Stimulated activated CD4-positive, alpha-beta T cell treated with anti-CD3 and anti-CD28 coated beads, Interleukin-2, amount 100 ng/mL, for 4 hours (primary cell): ENCODE measurements at places on chromosomes 2 and 18.

DNA sequence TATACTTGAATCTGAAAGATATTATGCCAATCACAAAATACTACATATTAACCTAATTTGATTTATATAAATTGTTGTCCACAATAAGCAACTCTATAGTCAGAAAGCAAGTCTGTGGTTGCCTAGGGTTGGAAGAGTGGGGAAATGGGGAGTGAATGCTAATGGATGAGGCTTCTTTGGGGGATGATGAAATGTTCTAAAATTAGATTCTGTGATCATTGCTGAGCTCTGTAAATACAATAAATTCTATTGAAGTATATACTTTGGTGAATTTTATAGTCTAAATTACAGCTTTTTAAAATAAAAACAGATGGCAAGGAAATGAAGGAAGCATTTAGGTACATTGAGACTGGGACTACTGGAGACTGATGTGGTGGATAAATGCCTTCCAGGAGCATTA, 275.5 kb downstream of the MBD2 start:
- no peak for DNase-seq

DNA sequence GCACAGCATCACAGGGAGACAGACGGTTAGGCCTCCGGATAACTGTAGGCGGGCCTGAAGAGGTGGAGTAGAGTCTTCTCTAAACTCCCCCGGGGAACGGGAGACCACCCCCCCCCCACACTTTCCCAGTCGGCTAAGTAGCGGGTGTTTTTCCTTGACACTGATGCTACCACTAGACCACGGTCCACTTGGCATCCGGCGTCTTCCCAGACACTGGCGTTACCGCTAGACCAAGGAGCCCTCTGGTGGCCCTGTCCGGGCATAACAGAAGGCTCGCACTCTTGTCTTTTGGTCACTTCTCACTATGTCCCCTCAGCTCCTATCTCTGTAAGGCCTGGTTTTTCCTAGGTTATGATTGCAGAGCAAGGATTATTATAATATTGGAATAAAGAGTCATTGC, 25.7 kb upstream of the NCL start:
- DNase-seq = no peak

- DNase-seq = no peak
These were observed 145.7 kb downstream of the SMAD7 start for GRCh38 chr18:48804856-48805610.

- no peak for DNase-seq
These were observed 27.2 kb downstream of the CROCC2 start for GRCh38 chr2:240933048-240933965.

DNA sequence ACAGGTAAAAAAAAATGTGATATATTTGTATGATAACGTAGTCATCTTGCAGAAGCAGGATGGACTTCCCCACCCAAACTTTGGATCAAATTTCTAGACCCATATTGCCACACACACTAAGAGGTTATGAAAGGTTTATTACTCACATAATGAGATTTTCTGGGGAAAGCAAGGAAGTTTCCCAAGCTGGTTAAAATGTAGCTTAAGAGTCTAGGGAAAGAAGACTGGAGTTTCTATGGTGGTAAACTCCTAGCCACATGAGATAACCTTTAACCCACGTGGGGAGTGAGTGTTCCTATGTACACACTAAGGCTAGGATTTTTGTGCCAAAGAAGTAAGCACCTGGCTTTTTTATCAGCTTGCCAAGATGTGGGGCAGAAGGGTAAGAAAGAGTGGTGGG, 335.7 kb upstream of the UBE2E3 start:
- DNase-seq = no peak

GRCh38 chr2:174630107-174630506, 32.5 kb upstream of the WIPF1 start:
- no peak for DNase-seq

GRCh38 chr2:20425371-20425881, 21.4 kb upstream of the RHOB start:
- DNase-seq = no peak

- DNase-seq = no peak
These were observed 106.8 kb downstream of the MDH1 start for GRCh38 chr2:63695583-63695982.
